ENCODE measurements at places on chromosomes 1 and 21.
A peak's percentile ranks its signal among the peaks of the same experiment; 100 is the strongest.

DNA sequence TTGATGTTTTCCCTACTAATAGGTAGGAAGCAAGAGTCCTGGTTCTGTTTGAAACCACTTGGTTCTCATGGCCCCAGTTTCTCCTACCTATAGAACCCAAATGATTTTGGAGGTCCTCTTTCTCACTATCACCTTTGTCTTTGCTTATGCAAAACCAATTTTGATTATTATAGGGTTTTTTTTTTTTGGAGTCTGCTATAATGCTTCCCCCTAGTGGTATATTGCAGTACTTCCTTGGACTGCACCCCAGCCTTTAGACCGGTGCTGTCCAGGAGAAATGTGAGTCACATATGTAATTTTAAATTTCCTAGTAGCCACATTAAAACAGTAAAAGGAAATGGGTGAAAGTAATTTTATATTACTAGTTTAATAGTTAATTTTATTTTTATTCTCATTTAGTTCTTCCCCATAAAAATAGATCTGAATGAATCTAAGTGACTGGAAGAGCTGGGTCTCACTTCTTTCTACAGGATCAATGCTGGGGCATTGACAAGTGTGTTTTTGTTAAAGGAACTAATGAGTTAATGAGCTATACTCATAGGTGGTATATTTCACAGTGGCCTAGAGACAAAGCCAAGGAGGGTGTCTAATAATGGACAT lies 10.6 kb downstream of the FCMR start:
- peak; percentile 72 for DNase-seq

DNA sequence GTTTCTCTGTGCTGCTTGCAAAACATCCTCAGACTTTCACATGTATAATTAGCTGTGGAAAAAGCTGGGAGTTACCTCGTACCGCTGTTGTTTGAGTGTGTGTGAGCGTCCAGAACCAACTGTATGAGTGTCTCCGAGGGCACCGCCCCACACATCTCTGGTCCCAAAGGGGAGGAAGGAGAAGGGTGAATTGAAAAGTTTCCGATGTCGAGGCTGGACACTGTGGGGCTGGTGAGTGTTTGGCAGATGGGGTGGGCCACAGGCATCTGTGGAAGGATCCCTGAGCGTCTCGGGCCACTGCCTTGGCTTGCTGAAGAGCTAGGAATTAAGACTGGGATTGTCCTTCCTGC lies 1.2 kb downstream of the ATP2B4 start:
- no peak for DNase-seq

- DNase-seq: no peak
Measured at GRCh38 chr1:203325026-203325417, 19.7 kb downstream of the BTG2 start.

- no peak for DNase-seq
Measured at GRCh38 chr1:77631302-77631701, 51.2 kb downstream of the ZZZ3 start.

DNA sequence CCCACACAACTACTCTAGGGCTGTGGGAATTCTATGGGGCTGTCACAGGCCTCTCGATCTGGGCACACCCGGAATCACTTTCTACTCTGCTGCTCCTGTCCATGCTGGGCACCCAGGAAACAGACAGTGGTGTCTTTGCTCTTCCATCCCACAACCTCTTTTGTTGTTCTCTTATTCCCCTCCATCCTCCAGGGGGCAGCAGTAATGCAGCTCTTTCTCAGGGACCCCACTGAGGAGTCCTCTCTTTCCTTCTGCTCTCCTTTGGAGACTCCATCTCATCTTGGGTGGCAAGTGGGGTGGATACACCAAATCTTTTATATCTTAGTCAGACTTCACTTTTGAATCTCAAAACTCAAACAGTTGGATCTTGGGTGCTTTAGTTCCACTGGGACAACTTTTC lies 206.3 kb downstream of the HS2ST1 start:
- no peak for DNase-seq

Measured in fibroblast of skin of right biceps (primary cell).